ENCODE measurements at places on chromosomes 3 and 15. TPM values are rescaled to one million over a fixed set of nuclear protein-coding genes. Genes with fewer than 3 reads are reported as not detected.

DNA sequence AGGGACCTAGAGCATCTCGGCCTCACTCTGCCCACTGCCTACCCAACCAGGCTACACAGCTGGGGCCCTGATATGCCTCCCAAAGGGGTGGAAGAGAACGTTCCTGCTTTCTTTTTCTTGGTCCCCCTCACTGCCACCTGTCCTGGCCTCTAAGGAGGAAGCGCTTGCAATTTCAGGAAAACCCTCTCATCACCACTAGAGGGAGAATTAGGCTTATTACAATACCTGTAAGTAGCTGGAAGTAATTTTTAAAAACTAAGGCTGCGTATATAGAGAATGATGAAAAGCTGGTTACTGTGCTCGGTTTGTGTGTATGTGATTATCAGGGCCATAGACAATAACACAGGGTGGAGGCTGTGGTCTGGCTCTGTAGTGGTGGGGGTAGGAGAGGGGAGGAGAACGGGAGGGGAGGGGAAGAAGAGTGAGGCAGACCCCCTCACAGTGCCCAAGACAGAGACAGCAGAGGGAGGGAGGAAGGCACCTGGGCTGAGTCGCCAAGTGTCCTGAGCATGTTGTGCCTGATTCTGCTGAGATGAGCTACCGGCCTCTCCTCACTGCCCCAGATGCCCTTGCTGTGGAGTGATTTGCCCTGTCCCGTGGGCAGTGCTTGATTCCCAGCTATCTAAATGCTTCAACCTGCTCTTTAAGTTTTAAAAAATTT lies 3.3 kb downstream of the GABRG3 start:
- DNase-seq: no peak

DNA sequence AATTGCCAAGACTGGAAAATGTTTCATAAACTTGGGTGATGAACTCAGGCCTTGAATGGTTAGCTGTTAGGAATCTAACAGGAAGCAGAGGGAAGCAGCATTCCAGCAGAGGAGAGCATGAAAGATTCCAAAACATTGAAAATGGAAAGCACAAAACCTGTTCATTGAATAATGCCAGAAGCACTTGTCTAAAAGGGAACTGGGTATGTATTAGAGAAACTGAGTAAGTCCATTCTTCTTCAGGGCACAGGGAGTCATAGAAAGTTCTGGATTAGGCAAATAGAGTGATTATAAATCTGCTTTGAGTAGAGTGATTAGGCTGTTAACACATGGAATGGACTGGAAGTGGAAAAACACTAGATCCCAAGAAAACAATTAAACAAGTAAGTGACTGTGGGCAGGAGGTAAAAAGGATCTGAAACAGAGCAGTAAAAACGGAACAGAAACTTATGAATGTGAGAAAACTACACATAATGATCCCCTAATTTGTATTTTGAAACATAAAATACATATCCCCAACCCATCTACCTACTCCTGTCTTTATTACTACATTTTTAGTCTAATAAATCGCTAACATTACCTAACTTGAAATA lies 343.4 kb downstream of the TBC1D5 start:
- no peak for DNase-seq

- DNase-seq: no peak
Observed at GRCh38 chr3:25938566-25939325, 148.9 kb downstream of the OXSM start.

- DNase-seq: peak; percentile 98
Observed at GRCh38 chr3:134364061-134364935, 9.9 kb downstream of the AMOTL2 start.

GRCh38 chr15:48366584-48367312 lies 35.5 kb downstream of the DUT start:
- DNase-seq: no peak

GRCh38 chr15:101296418-101297405 lies 1.7 kb upstream of the SNRPA1 start:
- no peak for DNase-seq

GRCh38 chr3:62818347-62818746 lies 56.9 kb downstream of the CADPS start:
- DNase-seq: no peak

GRCh38 chr3:16085884-16086608 lies 88.4 kb upstream of the GALNT15 start:
- DNase-seq: no peak

GRCh38 chr3:28840976-28841376 lies 439.9 kb upstream of the RBMS3 start:
- DNase-seq: no peak

- no peak for DNase-seq
Observed at GRCh38 chr3:187900993-187901755, 155.9 kb upstream of the BCL6 start.

DNA sequence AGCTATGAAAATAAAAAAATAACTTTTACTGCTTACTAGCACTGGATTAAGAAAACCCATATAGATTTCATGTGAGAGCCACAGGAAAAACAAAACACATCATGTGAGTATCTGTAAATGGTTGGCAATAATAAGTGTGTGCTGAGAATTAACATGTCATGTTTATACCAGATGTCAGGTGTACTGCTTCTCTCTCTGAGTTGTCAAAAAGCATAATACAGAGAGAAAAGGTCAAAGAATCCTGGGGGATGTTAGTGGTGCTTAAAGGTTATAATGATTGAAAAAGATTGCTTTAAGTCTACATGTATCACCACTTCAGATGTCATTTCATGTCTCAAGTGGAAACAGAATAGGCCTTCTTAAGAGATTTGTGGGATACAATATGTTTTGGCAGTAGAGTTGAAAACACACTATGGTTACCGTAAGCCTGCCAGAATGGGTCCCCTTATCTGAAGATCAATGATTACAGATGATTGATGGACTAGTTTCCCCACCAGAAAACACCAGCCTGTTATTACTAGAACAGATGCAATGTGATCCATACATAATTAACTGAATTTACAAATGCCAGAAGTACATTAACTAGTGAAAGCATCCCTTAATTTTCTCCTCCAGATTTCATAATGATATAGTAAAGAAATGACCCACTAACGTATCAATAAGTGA lies 204.1 kb downstream of the CNTN3 start:
- DNase-seq: no peak

DNA sequence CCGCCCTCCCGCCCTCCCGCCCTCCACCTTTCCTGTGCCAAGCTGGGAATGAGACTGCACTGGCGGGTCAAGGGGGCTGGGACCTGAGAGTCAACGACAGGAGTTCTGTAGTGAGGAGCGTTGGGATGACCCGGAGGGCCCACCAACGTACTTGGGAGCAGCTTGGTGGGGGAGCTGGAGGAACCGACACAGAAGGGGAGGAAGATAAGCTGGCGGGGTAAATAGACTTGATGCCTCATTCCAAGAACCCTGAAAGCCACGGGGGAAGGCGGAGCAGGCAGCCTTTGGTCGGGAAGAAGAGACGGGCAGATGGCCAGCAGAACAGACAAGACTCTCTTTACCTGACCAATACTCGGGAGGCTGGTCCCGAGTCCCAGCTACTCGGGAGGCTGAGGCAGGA lies 277 bp downstream of the FMN1 start:
- no peak for DNase-seq

DNA sequence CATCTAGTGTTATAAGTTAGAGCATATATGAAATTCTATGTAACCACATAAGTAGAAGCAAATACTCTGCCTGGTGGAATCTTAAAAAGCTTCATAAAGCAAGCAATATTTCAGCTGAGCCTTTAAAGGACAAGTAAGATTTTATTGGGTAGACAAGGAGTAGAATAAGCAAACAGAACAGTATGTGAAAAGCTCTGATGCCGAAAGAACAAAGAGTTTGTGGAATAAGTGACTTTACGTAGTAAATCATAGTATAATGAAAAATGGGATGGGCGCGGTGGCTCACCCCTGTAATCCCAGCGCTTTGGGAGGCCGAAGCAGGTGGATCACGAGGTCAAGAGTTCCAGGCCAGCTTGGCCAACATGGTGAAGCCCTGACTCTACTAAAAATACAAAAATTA lies 9.9 kb downstream of the EAF2 start:
- DNase-seq: no peak

GRCh38 chr3:115550285-115550761 lies 73.0 kb upstream of the GAP43 start:
- no peak for DNase-seq

The SCN5A gene
- 0.42 TPM for total RNA-seq

The ALS2CL gene
- total RNA-seq: 11.8 TPM

The SOX14 gene
- total RNA-seq: not detected

The C3orf22 gene
- not detected for total RNA-seq

The TRIM59 gene
- 3.8 TPM for total RNA-seq

The SYNPR gene
- total RNA-seq: 0.17 TPM
